ENCODE measurements at places on chromosomes 12 and 14.

GRCh38 chr14:79605849-79606248 is 605.5 kb downstream of the DIO2 start:
- DNase-seq, result no peak

GRCh38 chr14:73740618-73741326 is 26.6 kb upstream of the PNMA1 start:
- no peak for DNase-seq

GRCh38 chr12:18281941-18282340 is 20.6 kb downstream of the PIK3C2G start:
- no peak for DNase-seq

- DNase-seq, result no peak
These were observed 31.4 kb downstream of the ETNK1 start for GRCh38 chr12:22656376-22656775.

DNA sequence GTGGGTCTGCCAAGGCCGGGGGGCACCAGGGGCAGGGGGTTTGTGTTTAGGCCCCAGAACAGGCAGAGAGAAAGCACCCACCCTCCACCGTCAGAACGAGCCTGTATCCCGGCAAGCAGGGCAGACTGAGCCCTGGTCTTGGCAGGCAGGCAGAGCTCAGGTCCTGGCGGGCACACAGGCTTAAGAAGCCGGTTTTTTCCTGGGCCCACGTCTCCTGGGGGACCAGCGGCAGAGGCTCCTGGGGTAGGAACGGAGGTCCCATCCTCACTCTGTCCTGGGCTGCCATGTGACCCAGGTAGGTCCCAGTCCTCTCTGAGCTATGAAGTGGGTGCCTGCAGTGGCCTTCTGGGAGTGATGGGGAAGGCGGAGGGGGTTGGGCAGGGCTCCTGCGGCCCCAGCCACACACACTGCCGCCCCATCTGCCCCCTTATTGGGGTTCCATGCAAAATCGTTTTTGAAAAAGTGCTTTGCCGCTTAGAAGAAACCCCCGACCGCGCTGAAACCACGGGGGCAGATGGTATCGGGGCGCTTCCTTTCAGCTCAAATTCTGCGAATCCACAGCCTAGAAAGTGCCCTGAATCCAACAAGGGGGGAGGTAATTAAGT is 24.2 kb downstream of the SH2B3 start:
- DNase-seq, result no peak

DNA sequence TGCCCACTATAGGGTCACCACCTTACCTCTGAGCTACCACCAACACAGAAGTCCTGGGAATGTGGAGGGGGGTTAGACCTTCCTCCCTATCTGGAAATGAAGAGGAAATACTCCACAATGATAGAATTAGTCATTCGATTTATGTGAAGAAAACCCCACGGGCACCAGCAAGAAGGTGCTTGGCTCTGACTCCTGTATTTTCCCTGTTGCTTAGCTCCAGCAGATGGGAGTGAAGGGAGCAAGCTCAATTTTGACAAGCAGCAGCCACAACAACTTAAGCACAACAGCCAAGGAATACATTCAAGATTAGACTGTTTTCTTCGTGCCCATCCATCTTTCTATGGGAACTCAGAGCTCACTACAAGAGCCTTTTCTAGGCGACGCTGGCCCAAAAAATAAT is 191.7 kb downstream of the SPTSSA start:
- no peak for DNase-seq

- no peak for DNase-seq
These were observed 184.9 kb upstream of the SFSWAP start for GRCh38 chr12:131525795-131526508.

DNA sequence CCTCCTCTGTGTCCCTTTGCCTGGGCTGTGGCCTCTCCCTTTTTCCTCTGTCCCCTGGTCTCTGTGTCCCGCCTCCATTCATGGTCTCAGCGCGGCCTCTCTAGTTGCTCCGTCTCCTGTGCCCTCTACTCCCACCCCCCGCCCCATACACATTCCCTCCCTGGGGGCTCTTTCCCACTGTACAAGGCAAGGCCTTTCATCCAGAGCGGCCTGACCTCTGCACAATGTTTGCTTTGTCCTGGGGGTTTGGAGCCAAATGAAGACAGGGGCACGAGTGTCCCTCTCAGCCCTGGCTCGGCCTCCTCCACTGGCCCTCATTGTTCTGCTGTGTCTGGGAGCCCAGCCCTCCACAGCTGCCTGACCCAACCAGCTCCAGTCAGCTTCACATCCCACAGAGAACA is 678.6 kb downstream of the BCL11B start:
- DNase-seq, result no peak

DNA sequence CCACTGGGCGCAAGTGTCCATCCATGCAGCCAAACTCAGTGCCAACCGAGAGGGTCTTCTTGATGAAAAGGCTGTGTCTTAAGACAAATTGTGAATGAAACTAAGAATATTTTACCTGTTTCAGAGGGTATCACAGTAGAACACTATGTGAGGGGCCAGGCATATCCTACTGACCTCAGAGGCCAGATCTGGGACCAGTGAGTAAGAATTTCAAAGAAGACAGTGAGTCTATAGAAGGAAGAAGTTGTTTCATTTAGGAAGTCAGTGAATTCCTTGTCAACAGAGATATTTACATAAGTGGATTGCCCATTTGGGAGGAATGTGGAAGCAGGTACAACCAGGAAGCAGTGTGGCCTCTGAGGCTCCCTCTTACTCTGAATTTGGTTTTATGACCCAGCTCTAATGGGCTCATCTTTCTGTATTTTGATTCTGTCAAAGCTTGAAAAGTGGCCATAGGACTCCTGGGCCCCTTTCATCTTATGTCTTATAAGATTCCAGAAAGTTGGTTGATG is 137.4 kb downstream of the ZNF664 start:
- no peak for DNase-seq

DNA sequence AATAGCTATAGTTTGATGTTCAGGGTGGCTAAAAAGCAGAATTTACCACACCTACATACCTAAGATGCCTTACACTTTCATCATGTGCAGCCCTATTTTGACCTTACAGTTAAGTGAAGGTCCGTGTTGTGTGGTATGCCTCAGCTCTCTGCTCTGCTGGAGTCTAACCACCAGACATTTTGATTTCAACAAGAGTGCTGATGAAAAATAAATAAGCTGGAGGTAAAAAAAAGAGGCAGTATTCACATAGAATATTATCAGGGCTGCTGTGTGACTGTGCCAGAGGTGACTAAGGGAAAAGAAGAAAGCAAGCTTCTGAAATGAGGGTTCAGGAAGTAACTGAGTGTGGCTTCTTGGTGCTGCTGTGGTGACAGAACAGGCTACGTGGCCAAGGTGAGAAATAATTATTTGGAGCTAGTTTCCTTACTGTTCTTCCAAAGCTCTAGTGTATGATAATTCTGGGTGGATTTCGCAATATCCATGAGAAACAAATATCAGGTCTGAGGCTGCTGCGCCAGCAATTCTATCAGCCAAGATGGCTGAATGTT is 188.8 kb downstream of the STXBP6 start:
- DNase-seq, result no peak

GRCh38 chr14:55580470-55581341 is 699 bp downstream of the KTN1 start:
- DNase-seq, result peak; percentile 24

- DNase-seq, result no peak
These were observed 8.1 kb downstream of the TMEM179 start for GRCh38 chr14:104596451-104596918.

DNA sequence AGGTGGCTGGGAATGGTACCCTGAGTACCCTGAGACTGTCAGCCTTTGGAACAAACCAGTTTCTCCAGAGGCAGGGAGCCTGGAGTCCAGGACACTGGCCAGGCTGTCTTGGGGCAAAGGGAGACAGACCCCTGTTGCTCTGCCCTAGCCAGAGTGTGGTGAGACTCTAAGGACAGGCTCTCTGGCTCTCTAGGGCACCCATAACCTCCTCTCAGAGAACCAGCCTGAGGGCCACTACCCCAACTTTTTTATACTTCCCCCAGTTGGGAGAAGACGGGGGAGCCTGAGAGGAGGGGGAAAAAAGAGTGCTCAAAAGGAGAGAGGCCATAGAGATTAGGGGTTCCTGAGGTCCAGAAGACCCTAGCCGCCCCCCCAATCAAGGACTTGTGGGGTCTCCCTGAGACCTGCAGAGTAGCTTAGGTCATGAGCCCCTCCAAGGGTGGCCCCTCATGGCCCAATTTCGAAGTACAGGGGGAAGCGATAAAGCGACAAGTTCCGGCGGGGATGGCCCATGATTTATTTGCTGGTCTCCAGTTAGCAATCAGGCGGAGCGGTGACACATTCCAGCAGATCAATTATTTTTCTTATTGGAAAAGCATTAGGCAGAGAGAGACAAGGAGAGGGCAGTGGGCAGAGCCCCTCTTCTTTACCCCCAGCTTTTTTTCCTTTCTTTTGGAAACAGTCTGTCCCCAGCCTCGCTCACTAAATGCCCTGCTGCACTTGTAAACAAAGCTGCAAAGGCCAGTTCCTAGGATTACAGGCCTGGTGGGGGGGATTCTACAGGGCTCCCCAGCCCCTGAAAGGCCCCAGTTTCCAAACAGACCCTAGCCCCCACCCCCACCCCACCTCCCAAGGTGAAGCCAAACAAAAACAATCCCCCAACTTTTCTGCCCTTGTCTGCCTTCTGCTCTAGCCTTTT is 1.5 kb downstream of the HOXC8 start:
- DNase-seq, result no peak

DNA sequence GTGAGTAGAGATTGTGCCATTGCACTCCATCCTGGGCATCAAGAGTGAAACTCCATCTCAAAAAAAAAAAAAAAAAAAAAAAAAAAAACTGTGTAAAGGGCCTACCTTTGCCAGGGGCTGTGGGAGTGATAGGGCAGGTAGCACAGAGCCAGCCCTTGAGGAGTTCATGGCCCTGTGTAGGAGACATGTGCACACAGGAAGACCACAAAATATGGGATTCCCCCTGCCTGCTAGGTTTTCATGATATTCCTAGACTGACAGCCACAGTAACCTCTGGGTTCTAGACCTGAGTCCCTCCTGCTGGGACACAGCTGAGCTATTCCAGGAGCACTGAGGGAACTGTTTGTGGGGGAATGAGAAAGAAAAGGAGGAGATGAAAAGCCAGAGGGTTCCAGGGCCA is 8.3 kb upstream of the SPTSSA start:
- DNase-seq, result no peak

DNA sequence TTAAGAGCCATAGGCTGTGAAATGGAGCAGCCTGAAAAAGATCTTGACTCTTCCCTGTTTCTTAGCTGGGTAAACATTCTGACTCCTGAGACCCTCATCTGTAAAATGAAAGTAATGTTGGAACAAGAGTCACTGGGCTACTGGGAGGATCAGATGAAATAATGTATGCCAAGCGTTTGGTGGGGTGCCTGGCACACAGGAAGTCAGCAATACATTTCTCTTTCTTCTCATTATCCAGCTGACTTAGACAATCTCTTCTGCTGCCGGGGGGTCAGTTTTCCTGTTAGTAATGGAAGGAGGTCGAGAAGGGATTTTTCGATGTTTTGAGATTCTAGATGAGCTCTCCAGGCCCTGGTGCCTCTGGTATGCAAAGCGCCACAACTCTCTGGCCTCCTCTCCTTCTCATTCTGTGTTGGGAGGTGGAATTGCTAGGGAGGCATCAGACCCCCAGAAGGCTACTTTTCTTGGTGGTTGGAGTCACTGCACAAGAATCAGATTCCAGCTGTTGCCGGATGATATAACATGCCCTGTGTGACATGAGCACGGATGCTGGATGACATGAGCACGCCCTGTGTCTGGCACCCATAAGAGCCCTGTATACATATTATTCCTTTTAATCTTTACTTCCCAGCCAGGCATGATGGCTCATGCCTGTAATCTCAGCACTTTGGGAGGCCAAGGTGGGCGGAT is 4.3 kb downstream of the OASL start:
- no peak for DNase-seq

GRCh38 chr12:124518051-124518932 is 49.1 kb downstream of the NCOR2 start:
- no peak for DNase-seq
